ENCODE measurements at places on chromosomes 5 and 9.

DNA sequence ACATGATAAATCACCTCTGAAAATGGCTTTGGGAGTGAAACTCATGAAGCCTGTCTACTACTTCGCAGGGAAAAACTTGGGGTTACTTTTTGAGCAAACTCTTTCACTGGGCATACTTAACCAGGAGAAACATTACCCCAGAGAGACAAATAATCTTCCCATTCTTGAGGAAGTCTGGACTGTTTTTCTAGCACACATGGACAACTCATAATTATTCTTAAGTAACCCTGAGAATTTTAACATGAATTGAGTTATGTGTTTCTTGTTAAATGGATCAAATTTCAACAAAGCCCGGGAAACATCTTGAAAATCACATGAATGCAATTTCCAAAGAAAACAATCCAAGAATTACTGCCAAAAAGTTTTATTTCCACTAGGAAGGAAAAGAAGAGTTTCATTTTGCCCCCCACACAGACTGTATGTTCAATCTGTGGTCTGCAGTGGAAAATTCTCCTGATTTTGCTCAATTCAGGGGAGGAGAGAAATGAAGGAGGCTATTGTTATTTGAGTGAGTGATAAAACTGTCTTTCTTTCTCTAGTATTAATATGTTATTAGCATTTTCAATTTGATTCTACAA lies 564.8 kb upstream of the CLINT1 start:
- no peak for DNase-seq

- DNase-seq, result no peak
These were observed 238.2 kb upstream of the ADAMTS16 start for GRCh38 chr5:4901924-4902323.

GRCh38 chr5:115820846-115821245 lies 4.4 kb upstream of the CDO1 start:
- no peak for DNase-seq

GRCh38 chr9:111896942-111897600 lies 457 bp downstream of the UGCG start:
- no peak for DNase-seq

DNA sequence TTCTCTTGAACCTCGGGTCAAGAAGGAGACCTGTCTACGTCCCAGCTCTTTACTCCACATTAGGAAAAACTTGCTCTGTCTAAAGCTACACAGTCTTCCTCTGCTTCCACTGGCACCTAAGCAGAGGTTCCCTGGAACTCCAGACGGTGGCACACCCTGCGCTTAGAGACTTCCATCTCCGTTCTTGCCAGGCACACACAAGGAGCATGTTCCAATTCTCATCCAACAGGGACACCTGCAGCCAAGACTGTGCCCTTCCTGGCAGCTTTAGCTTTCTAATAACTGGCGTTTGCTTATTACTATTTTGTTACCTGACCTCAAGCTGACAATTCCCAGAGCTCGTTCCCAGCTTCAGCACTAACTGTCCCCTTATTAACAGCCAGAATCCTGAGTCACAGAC lies 16.0 kb downstream of the CAPSL start:
- DNase-seq, result no peak

GRCh38 chr9:128216781-128217553 lies 13.8 kb downstream of the DNM1 start:
- no peak for DNase-seq

- peak; percentile 26 for DNase-seq
These were observed 117.9 kb downstream of the ANXA1 start for GRCh38 chr9:73269430-73270101.

GRCh38 chr9:68522131-68522530 lies 18.6 kb downstream of the TMEM252 start:
- no peak for DNase-seq

- DNase-seq, result no peak
These were observed 8.4 kb upstream of the UGT3A1 start for GRCh38 chr5:35999547-35999946.

- DNase-seq, result no peak
These were observed 384.3 kb downstream of the YTHDC2 start for GRCh38 chr5:113897748-113898147.

GRCh38 chr5:124439609-124440008 lies 306.8 kb downstream of the ZNF608 start:
- no peak for DNase-seq

GRCh38 chr9:129458663-129459546 lies 162.0 kb downstream of the C9orf50 start:
- no peak for DNase-seq

- no peak for DNase-seq
These were observed 84.9 kb downstream of the TRPM3 start for GRCh38 chr9:71036501-71036900.

DNA sequence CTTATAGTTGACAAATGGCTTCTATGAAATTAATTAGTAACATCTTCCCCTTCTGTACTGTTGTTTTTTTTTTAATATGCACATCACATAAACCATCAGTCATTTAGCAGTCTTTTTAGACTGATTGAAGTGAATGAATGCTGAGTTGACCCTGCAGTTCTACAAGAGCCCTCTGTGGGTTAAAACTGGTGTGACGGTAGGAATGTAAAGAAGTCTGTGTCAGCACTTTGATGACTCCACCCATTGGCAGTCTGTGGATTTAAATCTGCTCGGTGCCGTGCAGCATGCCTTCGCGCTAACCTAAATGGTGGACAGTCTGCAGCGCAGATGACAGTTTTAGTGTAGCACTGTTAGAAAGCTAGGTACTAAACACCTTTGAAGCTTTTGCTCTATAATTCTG lies 3.1 kb downstream of the GTF3C4 start:
- DNase-seq, result no peak

GRCh38 chr5:11126844-11127243 lies 365.8 kb upstream of the DAP start:
- DNase-seq, result no peak

GRCh38 chr9:25861421-25861820 lies 183.2 kb upstream of the TUSC1 start:
- no peak for DNase-seq

DNA sequence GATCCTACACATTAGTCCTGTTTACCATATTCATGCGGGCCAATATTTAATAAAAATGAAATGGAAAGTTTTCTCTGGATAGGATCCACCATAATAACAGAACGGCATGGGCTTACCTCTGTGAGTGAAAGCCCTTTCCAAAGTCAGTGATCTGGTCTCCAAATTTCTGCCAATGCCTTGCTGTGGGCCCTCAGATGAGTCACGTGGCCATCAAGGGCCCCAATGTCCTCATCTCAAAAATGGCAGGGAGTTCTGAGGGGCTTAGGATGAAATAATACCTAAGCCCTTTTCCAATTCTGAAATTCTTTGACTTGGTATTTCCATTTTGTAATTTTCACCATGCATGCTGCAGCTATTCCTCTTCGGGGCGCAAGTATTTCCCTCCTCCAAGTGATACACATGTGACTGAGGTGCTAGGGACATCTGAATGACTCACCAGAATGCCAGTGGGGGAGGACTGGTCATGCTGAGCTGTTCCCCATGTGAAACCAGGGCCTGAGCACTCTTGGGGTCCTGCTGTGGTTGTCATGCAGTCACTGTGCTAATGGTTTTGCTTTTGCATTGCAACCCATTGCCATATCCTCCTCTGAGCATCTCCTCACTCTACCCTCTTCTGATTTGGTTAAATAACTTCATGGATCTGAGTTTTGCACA lies 35.0 kb downstream of the ITK start:
- no peak for DNase-seq

GRCh38 chr5:137622850-137623249 lies 113.0 kb downstream of the KLHL3 start:
- no peak for DNase-seq

DNA sequence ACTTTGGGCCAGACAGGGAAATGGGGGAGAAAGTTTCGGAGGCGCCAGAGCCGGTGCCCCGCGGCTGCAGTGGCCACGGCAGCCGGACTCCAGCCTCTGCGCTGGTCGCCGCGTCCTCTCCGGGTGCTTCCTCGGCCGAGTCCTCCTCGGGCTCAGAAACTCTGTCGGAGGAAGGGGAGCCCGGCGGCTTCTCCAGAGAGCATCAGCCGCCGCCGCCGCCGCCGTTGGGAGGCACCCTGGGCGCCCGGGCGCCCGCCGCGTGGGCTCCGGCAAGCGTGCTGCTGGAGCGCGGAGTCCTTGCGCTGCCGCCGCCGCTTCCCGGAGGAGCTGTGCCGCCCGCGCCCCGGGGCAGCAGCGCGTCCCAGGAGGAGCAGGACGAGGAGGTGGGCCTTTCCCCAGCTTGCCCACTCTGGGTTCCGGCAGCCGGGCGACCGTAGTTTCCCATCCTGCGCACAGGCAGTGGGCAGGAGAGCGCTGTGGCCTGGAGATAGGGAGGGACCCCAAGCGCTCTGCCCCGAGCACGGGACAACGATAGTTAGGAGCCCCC lies 516 bp downstream of the MAST4 start:
- no peak for DNase-seq

- DNase-seq, result no peak
These were observed 2.4 kb upstream of the SNX2 start for GRCh38 chr5:122772446-122772845.

DNA sequence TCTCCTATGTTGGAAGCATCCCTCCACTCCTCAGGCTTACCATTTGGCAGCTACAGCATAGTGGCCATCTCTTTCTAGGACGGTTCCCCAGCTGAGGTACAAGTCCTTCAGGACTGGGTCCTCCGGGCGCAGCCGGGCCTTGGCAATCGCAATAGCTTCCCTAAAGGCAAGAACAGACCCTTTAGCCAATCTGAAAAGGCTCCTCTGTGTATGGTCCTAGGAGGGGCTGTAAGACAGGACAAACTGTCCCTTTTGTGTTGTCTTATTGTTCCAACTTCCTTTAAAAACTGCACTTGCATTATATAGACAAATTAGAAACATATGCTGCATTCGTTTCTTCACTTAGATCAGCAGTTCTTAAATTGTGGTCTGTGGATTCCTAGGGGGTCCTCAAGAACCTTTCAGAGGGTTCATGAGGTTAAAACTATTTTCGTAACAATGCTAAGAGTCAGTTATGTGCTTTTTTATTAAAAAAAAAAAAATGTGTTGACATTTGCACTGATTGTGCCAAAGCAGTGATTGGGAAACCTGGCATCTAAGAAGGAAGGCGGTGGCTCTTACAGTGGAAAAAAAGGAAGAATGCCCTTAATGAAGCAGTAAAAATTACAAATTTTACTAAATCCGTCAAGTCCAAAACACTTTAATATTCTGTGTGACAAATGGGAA lies 38.7 kb downstream of the GEMIN5 start:
- no peak for DNase-seq

- DNase-seq, result no peak
These were observed 108.1 kb upstream of the SPRY4 start for GRCh38 chr5:142432961-142433360.

DNA sequence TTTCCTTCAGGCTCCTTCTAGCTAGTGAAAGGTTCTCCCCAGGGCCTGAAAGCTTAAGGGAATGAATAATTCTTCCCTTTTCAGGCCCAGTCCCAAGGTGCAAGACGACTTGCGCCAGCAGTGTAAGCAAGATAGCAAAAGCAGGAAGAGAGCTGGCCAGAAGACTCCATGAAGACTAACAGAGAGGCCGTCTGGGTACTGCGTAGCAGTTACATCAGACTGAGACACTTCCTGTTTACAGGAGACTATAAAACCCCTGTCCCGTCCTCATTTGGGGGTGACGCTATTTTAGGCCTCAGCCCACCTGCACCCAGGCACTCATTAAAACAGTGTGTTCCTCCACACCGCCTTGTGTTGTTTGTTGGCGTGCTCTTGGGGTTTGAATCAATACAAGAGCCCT lies 90.7 kb upstream of the MOCS2 start:
- DNase-seq, result no peak

DNA sequence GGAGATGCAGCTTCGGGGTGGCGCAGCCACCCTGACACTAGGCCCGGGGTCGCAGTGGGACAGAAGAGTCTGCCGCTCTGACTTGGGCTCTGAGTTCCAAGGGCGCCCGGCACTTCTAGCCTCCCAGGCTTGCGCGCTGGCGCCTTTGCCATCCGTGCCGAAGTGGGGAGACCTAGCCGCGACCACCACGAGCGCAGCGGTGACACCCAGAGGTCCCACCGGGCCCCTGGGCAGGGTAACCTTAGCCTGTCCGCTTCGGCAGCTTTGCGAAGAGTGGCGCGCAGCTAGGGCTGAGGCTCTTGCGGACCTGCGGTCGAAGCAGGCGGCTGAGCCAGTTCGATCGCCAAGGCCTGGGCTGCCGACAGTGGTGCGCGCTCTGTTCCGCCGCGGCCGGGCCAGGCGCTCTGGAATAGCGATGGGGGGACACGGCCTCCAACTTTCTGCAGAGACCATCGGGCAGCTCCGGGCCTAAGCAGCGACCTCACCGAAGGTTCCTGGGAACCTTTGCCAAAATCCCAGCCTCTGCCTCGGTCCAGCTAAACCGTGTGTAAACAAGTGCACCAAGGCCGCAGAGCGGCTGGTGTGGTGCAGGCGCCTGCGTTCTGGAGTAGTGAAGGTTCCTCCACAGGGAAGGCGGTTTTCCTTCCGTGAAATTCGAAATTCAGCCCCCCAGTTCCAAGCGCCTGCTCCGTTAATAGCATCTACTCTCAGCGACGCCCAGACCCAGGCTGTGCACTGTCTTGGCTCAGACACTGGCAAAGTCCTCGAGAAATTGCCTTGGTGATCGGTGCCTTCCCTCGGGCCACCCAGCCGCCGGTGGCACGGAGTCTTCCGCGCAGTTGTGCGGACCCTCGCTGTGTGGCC lies 7.4 kb downstream of the TLX3 start:
- no peak for DNase-seq

- no peak for DNase-seq
These were observed 40.4 kb downstream of the COL5A1 start for GRCh38 chr9:134682026-134682425.

DNA sequence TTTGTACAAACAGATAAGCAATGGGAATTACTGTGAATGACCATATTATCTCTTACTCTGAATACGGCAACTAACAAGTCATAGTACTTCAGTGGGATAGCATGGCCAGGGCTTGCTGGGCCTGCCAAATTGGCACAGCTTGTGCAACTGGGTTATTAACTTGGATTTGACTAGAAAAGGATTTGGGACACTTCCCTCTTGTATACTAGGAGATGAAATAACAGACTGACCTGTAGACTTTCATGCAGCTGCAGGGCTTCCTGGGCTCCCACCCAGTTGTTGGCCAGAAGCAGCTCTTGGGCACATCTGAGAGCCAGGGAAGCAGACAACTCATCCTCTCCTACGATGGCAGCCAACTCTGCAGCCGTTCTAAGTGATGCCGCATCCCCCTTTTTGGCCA lies 39.8 kb downstream of the CNOT8 start:
- no peak for DNase-seq
